ENCODE measurements at places on chromosomes 3 and 15. TPM values are rescaled to one million over a fixed set of nuclear protein-coding genes. Genes with fewer than 3 reads are reported as not detected.

Gene PCNP
- polyA plus RNA-seq: 73.0 TPM

Gene ONECUT1
- polyA plus RNA-seq: not detected

DNA sequence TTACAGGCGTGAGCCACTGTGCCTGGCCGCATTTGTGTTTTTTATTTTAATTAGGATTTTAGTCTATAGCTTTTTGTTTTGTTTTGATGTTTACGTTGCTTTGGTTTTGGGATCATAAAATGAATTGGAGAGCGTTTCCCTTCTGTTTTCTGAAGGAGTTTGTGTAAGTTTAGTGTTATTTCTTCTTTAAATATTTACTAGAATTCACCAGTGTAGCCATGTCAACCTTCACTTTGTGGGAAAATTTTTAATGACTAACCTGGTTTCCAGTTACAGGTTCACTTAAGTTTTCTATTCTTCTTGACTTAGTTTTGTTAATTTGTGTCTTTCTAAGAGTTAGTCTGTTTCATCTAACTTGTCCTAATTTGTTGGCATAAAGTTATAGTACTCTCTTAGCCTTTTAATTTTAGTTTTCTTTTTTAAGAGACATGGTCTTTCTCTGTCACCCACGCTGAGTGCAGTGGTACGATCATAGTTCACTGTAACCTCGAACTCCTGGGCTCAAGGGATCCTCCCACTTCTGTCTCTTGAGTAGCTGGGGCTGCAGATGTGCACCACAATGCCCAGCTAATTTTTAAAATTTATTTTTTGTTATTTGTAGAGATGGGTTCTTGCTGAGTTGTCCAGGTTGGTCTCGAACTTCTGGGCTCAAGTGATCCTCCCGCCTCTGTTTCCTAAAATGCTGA lies 61.0 kb downstream of the CHD2 start:
- no peak for DNase-seq

- DNase-seq: no peak
These were observed 36.7 kb downstream of the CFAP44 start for GRCh38 chr3:113404637-113405036.

- DNase-seq: no peak
These were observed 876.1 kb upstream of the CADM2 start for GRCh38 chr3:84082726-84083125.

Data from keratinocyte (primary cell).